Non-pigmented ciliary epithelial cell (primary cell): ENCODE measurements at places on chromosomes 11 and 22.
A peak's percentile ranks its signal among the peaks of the same experiment; 100 is the strongest.

DNA sequence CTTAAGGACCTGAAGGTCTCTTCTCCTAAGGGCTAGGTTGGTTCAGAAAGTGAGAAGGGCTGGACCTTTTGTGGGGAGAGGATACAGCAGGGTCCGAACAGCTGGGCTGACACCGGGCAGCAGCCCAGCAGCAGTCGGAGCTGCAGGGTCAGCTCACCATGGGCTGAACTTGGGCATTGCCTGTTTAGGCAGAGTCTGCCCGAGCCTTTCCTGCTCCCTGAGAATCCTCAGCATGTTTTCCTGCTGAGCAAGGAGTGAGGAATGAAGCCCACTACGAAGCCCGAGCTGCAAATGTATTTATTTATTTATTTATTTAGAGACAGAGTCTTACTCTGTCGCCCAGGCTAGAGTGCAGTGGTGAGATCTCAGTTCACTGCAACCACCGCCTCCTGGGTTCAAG, 83.9 kb downstream of the PTPRJ start:
- DNase-seq = peak; percentile 62

- DNase-seq = no peak
These were observed 15.7 kb upstream of the KCTD14 start for GRCh38 chr11:78038697-78039313.

- DNase-seq = no peak
These were observed 3.6 kb downstream of the MYBPC3 start for GRCh38 chr11:47348859-47349258.

GRCh38 chr11:94774345-94774744, 6.2 kb downstream of the AMOTL1 start:
- DNase-seq = no peak

DNA sequence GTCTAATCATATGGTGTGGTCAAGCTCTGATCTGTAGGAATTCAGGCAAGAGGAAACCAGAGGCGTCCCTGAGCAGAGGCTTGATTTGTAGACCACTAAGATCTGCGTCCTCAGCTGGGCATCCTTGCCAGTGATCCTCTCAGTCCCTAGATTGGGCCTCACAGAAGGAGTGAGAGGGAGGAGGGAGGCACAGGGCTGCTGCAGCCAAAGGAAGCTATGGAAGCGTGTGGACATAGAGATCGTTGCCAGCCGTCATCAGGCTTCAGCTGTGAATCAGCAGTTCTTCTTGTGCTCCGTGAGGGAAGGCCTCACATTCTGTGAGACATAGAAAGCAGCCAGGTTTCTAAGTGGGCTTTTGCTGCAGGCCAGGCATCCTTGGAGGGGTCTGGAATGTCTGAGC, 254.6 kb upstream of the KIRREL3 start:
- no peak for DNase-seq

DNA sequence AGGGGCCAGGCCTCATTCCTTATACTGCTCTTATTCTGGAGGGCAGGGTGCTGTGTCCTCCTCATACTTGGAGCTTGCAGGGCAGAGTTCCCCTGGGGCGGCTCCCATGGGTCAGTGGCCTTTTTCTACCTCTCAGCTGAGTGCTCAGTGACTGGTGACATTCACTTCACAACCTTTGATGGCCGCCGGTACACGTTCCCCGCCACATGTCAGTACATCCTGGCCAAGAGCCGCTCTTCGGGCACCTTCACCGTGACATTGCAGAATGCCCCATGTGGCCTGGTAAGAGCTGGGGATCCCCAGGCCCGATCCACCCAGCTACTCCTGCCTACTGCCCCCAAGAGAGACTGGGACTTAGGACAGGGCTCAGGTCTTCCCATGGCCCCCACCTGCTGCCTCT, 14.5 kb downstream of the OTOG start:
- no peak for DNase-seq

GRCh38 chr22:23042179-23042578, 28.1 kb upstream of the GNAZ start:
- no peak for DNase-seq

DNA sequence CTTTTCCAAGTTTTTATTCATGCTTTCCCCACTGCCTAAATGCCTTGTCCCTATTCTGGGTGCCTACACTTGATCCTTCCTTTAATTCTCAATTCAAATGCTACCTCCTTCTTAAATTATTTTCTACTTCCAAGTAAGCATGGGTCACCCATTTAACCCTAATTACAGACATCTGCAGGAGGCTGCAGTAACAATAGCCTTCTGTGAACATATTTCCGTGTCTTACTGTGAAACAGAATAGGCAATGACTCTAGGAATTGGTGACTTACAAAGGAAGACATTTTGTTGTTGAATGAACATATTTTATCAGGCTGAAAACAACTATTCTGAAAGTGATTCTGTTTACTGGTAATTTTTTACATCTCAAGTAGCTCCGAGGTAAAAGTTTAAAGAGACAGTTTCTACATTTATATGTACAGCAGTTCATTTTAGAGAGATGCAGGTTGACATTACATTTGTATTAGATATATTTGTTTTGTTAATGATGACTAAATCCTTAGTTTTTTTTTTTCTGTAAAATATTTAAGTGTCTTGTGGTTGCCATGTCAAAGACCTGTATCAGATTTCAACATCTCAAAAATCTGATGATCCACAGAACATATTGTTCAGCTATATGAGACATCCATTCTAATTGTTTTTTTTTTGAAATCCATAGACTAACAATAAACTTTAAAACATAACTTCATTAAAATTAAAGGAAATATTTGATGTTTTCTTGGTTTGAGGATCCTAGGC, 316.8 kb downstream of the CASP12 start:
- DNase-seq = no peak

DNA sequence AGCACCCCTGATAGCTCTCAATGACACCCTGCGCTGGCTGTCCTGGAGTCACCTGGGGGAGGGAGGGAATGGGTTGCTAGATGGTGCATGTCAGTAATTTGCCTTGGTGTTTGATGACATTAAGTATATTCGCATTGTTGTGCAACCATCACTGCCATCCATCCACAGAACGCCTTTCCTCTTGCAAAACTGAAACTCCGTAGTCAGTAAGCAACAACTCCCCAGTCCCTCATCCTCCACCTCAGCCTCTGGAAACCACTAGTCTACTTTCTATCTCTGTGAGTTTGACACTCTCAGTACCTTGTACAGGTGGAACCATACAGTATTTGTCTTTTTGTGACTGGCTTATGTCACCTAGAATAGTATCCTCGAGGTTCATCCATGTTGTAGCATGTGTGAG, 62.6 kb downstream of the PKNOX2 start:
- no peak for DNase-seq

DNA sequence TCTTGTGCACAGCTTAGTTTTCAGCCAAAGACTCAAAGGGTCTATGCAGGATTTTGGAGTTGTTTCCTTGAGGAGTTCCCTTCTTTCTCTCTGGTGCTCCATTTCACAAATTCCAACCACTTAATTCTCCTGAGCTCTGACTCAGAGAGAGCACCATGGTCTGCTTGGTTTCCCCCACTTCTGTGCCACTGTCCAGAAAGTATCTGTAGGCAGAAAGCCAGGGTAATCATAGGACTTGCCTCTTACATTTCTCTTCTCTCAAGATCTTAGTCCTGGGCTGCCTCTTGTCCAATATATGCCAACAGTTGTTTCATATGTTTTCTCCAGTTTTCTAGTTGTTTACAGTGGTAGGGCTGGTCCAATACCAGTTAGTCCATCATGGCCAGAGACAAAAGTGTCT, 6.4 kb upstream of the MRGPRD start:
- no peak for DNase-seq
